Left lung (tissue), 14 donors: ENCODE measurements at places on chromosomes 13 and 19. TPM values are rescaled to one million over a fixed set of nuclear protein-coding genes. Genes with fewer than 3 reads are reported as not detected.
A peak's percentile ranks its signal among the peaks of the same experiment; 100 is the strongest.

The MEDAG gene
- total RNA-seq, result 10.6 TPM

The ELAVL3 gene
- 0.21 TPM for total RNA-seq

The STARD13 gene
- total RNA-seq, result 43.6 TPM

The SLC44A2 gene
- total RNA-seq, result 214 TPM

The RBM42 gene
- total RNA-seq, result 57.8 TPM

The PSG7 gene
- total RNA-seq, result not detected

The C19orf67 gene
- total RNA-seq, result not detected

The RRAS gene
- total RNA-seq, result 131 TPM

The ADPRHL1 gene
- 2.3 TPM for total RNA-seq

The OR7A10 gene
- total RNA-seq, result not detected

- no peak for DNase-seq
Measured at GRCh38 chr19:1008268-1009040, 8.2 kb downstream of the GRIN3B start.

DNA sequence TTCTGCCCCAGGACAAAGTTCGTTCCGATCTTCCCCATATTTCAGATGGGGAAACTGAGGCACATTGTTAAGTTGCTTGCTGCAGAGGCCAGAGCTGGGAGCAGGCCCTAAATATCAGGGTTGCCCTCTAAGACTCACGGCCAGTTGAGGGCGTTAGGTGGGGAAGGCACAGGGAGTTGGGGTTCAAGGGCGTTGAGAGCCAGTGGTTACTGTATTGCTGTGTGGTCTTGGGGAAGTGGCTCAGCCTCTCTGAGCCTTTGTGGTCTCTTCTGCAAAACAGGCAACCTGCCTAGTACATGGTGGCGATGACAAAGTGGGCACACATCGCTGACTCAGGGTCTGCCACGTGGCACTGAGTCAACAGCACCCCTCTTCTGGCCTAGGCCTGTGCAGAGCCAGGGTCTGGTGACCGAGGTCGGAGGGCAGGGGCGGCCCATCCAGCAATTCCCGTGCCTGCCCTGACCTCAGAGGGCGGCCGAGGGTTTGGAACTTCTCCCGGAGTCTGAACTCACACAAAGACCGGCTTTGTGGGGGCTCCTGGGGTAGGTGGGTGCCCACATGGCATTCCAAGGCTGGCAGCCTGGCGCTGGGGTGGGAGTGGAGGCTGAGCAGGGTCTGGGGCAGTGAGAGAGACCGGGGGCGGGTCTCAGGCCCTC is 10.2 kb downstream of the TNFAIP8L1 start:
- DNase-seq, result no peak

DNA sequence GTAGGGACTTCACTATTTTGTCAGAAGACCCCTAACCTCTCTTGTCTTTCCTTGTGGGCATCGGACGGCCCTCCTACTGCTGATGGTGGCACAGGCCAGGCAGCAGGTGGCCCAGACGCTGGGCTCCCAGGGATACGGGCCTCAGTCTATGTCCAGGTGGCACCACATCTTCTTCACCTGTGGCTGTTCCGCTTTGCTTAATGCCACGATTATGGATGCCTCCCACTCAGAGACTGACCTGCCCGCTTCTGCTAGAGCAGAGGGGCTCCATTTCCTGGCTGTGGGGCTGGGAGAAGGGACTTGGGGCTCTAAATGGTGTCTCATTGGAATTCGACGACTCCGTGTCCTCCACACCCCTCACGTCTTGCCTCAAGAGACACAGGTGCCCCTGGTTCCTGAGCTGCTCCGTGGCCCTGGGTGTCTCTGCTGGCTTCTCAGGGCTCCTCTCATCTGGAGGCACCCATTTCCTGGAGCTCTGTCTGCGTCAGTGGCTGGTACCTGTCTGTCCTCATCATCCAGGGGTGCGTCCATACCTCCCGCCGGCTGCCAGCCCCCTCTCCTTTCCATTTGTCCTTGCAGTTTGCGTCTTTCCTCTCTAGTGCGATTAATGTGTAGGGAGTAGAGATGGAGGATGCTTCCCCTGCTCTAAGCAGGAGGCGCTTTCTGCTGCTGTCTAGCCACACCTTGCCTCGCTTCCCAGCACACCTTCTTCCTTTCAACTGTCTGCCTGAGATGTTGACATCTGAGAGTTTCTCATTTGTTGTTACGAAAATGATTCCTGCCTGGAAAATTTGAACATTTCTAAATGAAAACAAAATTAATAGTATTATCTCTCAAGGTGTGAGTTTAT is 63.4 kb downstream of the TEX29 start:
- no peak for DNase-seq

- DNase-seq, result no peak
Measured at GRCh38 chr13:48158290-48158689, 63.4 kb upstream of the MED4 start.

GRCh38 chr13:80001510-80001842 is 339.4 kb downstream of the SPRY2 start:
- DNase-seq, result no peak

GRCh38 chr19:54795758-54796157 is 7.7 kb upstream of the KIR2DL4 start:
- no peak for DNase-seq

DNA sequence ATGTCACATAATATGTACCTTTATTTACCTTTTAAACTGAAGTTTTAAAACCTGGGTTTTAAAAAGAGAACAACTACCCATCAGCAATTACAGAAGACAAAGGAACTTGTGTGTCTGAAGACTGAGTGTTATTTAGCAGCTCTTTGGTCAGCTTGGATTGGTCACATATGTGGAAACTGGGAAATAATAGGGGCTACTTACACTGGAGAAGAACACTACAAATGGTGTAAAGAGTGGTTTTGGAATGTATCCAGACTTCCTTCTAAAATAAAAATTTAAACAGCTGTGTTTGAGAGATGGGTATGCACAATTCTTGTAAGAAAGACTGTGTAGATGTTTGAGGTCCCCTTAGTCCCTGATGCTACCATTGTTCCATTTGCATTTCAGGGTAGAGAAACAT is 13.3 kb downstream of the TNFRSF19 start:
- DNase-seq, result no peak

DNA sequence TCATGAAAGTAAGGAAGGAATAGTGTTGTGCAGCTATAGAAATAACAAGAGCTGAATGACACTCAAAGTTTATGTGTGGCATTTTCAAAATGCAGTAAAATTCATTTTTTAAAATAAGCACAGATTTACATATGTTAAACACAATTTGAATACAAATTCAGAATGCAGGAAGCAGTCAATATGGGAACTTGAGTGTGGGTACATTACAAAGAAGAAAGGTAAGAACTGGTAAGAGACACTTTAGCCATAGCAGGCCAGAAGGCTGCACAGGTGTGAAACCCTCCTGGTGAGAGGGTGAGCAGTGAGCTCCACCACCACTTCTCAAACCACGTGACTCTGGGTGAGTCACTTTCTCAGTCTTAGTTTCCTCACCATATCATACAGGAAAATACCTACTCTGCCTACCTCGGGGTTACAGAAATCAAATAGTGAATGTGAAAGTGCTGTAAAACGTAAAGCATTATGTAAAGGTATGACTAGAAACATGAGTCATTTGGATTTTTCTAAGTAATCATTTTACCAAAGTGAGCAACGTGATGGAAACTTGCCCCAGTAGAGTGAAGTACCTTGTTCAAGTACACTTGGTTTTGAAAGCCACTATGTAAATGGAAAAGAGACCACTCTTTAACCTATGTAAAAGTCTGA is 40.5 kb downstream of the USP12 start:
- no peak for DNase-seq

- no peak for DNase-seq
Measured at GRCh38 chr19:3293560-3293959, 69.1 kb downstream of the CELF5 start.

DNA sequence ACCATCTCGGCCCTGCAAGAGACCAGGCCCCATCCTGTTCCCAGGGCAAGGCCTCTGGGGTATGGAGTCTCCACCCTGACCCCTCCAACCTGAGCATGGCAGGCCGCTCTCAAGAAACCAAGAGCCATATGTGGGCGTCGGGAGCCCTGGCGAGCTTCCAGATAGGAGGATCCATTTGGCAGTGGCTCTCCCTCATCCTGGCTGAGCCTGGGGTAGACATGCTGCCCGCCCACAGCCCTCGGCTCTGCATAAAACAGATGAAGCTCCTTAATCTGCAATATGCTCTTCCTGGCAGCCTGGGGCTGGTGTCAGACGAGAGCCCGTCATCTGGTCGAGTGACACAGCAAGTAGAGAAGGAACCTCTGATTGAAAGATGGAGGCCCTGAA is 6.1 kb downstream of the ATP13A1 start:
- no peak for DNase-seq

- no peak for DNase-seq
Measured at GRCh38 chr13:25607096-25607495, 235.3 kb downstream of the ATP8A2 start.

- DNase-seq, result no peak
Measured at GRCh38 chr13:32390048-32390447, 37.9 kb downstream of the N4BP2L1 start.

DNA sequence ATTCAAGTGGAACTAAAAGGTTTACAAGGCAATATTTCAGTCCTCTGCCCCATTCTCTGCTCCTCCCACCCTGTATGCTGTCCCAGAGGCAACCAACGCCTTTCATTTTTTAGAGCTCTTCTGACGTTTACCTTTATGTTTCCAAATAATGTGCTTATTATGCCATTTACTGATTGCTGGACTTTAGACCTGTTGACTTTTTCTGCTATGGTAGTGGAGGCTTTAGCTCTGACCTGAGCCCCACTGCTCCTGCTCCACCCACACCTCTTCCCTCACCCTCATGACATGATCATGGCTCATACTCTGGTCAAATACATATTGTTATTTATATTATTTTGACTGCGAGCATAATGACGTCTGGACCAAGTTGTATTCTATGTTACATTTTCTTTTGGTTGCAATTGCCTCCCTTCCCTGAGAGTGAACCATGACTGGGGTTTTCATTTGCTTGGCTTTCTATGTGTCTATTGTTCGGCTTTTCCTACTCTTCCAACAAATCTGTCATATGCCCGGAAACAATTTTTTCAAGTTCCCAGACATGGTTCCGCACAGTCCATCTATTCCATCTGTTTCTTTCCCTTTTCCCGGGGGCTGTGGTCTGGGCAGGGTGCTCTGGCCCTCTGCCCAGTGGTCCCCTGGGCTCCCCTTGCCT is 31.4 kb upstream of the GJB6 start:
- no peak for DNase-seq

GRCh38 chr13:73254827-73255226 is 196.0 kb downstream of the KLF5 start:
- no peak for DNase-seq

GRCh38 chr13:21637296-21637695 is 33.3 kb upstream of the MICU2 start:
- DNase-seq, result peak; percentile 90

DNA sequence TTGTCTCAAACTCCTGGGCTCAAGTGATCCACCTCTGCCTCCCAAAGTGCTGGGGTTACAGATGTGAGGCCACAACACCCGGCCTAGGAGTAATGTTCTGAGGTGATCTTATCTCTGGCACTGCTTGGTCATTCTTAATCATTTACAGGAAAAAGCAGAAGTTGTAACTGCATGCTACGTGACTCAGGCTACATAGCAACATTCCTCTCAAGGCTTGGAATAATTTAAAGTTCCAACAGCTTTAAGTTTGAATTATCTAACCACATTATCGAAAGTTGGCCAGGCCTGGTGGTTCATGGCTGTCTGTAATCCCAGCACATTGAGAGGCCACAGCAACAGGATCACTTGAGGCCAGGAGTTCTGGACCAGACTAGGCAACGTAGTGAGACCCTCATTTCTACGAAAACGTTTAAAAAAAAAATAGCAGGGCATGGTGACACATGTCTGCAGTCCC is 3.9 kb upstream of the B9D2 start:
- DNase-seq, result no peak

GRCh38 chr19:18427080-18427742 is 8.0 kb downstream of the SSBP4 start:
- DNase-seq, result no peak

DNA sequence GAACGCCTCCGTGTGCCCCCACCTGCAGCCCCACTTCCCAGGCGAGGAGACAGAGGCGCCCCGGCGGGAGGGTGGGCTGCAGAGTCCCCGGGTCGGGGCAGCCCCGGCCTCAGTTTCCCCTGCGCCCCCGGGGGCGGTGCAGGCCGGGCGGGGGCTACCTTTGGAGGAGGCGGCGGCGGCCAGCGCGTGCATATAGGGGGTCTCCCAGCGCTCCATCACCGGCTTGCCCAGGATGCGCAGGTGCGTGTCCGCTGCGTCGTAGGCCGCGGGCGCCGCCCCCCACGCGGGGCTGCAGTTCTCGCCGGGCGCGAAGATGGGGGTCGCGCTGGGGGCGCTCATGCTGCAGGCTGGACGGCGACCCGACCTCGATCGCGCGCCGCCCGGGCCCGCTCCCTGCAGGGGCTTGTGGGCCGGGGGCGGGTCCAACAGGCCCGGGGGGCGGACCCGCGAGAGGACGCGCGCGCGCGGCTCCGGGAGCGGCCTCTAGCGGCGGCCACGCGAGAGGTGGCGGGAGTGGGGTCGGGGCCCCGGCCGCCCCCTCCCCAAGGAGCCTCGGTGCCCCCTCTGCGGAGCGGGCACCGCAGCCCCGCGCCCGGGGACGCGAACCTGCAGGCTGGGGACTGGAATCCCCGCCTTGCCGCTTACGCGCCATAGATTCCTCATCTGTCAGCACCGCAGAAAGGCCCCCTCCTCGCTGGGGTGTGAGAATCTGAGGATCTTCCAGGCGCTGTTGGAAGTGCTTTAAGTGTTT is at the start of gene GAMT:
Gene GAMT (minus strand): TSS at position 405 of the 751 bp plus-strand sequence. CDS start 66 bp downstream, at position 339.
- DNase-seq, result no peak

GRCh38 chr13:110265682-110266430 is 41.1 kb downstream of the COL4A1 start:
- DNase-seq, result no peak

GRCh38 chr13:79937771-79938216 is 403.1 kb downstream of the SPRY2 start:
- DNase-seq, result no peak

DNA sequence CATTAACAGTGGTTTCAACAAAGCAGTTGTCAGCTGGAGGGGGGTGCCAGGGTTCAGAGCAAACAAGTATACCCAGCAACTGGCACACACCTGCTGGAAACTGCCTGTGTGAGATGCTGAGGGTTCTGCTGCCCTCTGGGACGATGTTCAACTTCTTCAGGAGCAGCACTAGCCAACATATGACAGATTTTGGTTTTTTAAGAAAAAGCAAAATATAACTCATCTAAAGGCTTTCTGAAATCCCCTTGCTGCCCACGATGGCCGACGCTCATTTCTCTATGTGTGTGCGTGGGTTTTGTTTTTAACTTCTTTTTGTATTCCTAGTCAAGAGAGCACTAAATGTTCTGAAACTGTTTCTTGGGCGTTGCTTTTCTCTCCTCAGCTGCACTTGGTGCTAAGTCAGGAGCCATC is 79.9 kb downstream of the MRPL57 start:
- DNase-seq, result no peak

- no peak for DNase-seq
Measured at GRCh38 chr19:45876411-45877197, 9.3 kb downstream of the IRF2BP1 start.

DNA sequence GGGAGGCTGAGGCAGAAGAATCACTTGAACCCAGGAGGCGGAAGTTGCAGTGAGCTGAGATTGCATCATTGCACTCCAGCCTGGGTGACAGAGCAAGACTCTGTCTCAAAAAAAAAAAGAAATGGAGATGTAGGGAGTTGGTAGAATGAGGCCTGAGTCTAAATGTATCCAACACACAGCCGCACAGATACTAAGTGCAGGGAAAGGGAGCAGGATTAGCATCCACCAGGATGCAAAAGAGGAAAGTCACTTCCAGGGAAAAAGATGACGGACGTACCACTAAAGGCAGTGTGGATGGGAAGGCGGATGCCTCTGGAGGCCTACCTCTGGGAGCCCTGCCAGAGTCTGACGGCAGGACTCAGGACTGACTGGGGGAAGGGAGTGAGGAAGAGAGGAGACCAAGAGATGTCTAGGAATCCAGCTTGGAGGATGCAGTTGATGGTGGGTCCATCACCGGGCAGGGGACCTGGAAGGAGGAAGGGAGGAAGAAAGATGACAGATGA is 6.8 kb downstream of the FAM98C start:
- DNase-seq, result no peak
